ENCODE measurements at places on chromosomes 5 and 9.

- no peak for DNase-seq
Measured at GRCh38 chr9:69379270-69379982, 54.4 kb downstream of the ENTREP1 start.

- no peak for DNase-seq
Measured at GRCh38 chr5:88685591-88686541, 197.1 kb downstream of the MEF2C start.

- no peak for DNase-seq
Measured at GRCh38 chr9:123544007-123544827, 188.2 kb downstream of the CRB2 start.

GRCh38 chr5:41161271-41161670, 52.1 kb downstream of the C6 start:
- no peak for DNase-seq

DNA sequence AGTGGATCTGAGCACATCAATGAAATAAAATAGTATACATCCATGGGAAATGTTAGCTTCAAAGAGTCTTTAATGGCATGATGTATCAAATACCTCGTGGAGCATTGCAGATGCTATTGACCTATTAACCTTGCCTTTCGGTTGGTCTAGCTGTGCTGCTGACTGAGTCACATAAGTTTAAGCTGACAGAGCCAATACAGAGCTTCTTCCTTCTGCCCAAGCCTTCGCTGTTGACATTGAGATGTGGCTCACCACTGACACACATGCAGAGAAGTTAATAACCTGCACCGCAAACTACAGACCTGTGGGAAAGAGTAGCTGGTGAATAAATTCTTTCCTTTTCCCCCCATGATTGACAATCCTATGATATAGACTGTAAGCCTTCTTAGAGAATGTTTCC, 78.2 kb downstream of the LURAP1L start:
- DNase-seq, result no peak

DNA sequence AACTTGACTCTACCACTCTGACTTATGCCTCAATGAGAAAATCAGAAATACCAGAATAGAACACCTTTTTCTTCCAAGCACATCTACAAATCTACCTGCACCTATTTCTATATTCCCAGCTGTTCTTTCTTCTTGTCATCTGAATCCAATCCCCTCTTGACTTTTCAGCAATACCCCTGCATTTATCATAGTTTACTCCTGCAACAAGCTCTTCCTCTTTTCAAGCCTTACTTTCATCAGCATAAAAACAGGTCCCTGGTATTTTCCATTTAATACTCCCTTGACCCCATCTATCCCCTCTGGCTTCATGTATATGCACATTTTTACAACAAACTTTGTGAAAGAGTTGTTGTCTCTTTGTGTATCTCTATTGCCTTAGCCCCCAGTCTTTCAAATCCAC, 3.1 kb downstream of the GEMIN5 start:
- DNase-seq, result no peak

DNA sequence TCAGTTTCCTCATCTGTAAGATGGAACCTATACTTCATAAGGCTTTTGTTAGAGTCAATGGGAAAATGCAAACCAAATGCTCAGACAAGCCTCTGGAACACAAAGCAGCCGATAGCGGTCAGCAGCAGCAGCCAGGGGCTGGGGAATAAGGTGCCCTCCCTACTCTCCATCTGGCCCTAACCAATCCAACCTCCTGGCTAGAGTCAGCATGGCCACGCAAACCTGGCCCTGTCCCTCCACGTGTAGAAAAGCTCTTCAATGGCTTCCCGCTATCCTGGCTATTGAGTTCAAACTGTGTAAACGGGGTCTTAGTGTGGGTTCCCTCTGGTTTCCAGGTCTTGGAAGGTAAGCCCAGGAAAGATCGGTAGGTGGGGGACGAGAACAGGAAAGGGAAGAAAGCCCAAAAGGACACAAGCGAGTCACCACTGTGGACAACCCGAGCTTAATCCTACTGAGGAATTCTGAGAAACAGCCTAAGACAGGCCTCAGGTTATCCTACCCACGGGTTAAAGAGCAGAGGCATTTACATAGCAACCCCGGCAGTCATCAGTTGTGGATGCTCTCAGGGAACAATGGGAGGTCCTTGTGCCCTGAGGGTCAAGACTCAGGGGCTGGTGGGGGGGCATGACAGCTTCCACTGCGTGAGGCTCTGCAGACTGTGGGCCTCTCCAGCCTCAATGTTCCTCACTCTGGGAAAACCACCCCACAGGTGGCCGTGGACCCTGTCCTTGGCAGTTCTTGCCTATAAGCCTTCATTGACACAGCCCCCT, 30.9 kb downstream of the FABP6 start:
- DNase-seq, result no peak

DNA sequence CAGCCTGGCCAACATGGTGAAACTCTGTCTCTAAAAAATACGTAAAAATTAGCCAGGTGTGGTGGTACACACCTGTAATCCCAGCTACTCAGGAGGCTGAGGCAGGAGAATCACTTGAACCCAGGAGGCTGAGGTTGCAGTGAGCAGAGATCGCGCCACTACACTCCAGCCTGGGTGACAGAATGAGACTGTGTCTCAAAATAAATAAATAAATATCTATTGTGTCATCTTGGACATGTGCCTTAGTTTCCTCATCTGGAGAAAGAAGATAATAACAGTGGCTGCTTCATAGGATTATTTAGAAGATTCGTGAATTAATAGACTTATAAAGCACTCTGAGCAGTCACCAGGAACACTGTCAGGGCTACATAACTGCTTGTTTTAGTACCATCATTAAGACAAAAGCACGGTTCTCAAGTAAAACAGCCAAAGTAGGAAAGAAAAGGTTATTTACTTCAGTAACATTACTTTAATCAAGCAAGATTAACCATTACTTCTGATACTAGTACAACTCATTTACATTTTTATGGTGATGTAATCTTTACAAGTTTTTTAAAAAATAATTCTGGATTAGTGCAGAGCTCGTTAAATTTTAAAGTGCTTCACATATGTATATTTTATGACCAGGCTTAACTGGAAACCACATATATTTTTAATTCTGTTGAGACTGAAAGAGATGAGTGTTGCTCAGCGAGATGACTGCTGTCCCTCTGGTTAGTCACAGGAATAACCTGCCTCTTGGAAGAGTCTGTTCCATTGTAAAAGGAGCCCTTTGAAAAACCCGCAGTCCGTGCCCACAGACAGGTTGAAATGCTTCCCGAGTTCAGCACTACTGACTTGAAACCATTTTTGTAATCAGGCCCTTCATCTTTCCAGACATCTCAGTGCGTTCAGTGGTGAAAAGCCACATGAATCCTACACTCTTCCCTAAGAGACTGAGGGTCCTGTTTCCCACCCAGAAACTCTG, 36.7 kb downstream of the ANKH start:
- no peak for DNase-seq

DNA sequence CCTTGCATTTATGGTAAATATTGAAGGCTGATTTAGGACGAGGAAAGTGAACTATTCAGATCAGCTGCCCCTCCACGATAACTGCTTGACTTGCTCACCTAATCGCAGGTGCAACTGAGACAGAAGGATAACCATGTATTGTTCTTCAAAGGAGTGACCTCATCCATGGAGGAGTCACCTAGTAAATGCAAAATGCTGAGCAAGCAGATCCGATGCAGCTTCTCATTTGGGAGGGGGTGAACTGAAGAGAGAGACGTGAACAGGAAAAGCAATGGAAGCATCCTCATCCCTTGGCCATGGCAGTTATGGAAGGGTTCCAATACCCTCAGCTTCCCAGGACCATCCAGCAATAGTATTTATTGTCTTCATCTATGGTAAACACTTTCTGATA, 47.5 kb downstream of the RASGRF2 start:
- no peak for DNase-seq

DNA sequence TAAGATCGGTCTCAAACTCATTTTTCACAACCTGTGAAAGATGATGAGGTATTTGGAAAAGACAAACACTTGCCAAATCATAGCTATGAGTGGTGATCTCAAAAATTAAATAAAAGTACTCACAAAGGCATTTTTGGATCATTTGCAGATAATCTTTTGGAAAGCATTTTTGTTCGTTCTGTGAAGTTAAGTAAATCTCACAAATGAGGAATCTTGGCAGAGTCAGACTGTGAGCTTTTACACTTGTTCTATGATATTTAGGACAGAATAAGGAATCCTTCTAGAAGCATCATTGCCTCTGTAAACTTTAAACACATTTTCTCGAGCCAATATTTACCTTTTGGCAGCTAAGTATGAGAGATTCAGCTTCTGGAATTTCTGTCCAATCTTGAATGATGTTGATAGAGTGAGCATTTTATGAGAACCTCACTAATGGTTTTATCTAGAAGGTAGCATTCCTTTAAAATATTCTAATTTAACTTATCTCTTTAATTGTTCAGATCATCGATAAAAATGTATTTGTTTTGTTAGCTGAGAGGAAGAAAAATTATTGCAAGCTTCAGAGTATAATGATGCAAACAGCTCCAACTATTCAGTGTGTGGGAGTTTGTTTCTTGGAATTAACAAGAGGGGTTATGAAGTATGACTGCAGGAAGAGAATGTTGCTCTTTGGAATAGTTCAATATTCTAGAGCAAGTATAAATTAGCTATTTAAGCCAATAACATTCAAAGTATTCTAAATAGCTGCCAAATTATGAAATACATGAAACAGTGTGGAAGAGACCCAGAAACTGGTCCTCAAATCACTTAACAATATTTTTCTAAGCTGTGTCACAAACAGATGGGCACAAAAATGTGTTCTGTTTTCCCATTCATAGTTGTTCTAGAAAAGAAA, 48.6 kb upstream of the SLCO6A1 start:
- no peak for DNase-seq

DNA sequence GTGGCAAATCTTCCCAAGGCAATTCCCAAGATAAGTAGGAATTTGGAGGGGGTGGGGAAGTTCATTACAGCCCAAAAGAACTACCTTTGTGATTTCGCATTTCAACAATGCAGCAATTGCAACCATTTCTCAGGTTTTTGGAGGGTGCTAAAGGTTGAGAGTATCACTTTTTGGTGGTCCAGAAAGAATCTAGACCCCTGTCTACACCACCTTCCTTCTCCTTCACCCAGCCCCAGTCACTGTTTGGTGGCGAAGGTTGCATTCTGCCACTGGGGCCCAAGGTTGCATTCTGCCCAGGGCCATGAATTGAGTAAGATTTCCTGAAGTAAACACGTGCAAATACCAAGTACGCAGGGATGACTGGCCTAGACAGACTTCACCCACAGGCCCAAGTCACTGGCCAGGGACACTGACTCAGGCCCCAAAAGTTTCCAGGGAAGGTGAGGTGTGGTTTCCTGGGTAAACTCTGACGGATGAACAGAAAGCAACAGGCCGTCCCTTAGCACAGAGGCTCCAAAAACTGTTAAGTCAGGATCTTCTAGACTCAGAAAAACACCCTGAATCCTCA, 5.7 kb downstream of the PDE6A start:
- no peak for DNase-seq

GRCh38 chr5:10734037-10734709, 26.9 kb downstream of the DAP start:
- no peak for DNase-seq

Measured in stimulated activated CD8-positive, alpha-beta memory T cell treated with anti-CD3 and anti-CD28 coated beads, Interleukin-4, amount 100 ng/mL, for 1 hour (primary cell).